ENCODE measurements at places on chromosomes 3 and 15. TPM values are rescaled to one million over a fixed set of nuclear protein-coding genes. Genes with fewer than 3 reads are reported as not detected.

- H3K4me3 ChIP-seq, result no peak overlapping the region
- H3K4me1 ChIP-seq, result no peaks in the 10 kb centered on the region
- no peaks in the 10 kb centered on the region for H3K27me3 ChIP-seq
- H3K36me3 ChIP-seq, result no peaks in the 10 kb centered on the region
- DNase-seq, result no peak
Observed at GRCh38 chr3:43190670-43191069, 84.8 kb upstream of the POMGNT2 start.

GRCh38 chr3:194231929-194232832, 96.2 kb downstream of the HES1 start:
- H3K27ac ChIP-seq, result no peak overlapping the region
- H3K27me3 ChIP-seq, result no peaks in the 10 kb centered on the region
- H3K4me3 ChIP-seq, result no peak overlapping the region
- H3K36me3 ChIP-seq, result no peaks in the 10 kb centered on the region
- H3K4me1 ChIP-seq, result peaks cover 9% of the 10 kb centered on the region
- no peak for DNase-seq

DNA sequence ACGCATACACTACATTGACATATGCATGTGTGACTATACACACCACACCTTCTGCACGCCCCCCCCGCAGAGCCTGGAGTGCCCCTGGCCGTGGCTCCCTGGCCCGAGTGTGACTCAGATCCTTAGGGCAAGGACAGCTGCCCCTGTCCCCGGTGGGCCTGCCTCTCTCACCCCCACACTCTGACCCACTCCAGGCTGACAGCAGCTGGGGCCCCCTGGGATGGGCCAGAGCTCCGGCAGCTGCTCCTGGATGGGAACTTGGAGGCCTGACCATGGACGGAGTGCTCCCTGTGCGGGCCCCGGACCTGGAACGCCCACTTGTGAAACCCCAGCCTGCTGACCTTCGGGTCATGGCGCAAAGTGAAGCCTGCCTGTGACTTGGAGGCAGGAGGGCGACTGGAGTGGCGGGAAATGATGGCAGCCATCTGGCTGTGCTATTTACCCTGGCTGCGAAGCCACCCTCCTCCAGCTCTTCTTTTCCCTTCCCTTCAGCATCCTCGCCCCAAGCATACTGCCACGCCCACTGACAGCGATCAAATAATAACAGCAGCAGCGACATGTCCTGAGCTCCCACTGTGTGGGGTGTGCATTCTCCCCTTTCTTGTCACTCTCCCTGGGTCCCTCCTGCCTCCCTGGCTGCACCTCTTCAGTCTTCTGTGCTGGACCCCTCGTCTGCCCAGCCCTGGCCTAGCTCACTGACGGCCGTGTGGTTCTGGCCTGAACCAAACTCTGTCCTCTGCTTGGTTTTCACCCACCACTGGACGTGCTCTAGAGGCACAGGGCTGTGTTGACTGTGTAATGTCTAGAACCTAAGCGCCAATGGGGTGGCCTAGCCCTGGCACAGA, 90.7 kb upstream of the MEF2A start:
- peaks cover 15% of the 10 kb centered on the region for H3K4me1 ChIP-seq
- H3K36me3 ChIP-seq, result no peaks in the 10 kb centered on the region
- no peak for DNase-seq
- no peaks in the 10 kb centered on the region for H3K27me3 ChIP-seq

DNA sequence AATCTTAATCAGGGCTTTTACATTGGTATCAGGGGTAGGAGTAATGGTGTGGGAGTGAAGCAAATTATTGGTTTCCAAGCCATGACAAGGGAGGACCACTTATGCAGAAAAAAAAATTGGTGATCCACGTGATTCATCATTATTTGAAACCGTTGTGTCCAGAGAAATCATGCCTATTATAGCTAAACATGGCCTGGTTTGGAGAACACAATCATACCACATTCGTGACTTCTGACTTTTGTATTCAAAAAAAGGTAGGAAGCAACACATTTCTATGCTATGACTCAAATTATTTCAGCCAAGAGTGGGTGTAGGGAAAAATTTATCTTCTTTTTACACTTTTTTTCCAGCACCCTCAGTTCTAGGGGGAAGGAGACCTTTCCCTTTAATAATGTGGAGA, 924.3 kb upstream of the GBE1 start:
- no peaks in the 10 kb centered on the region for H3K27me3 ChIP-seq
- peaks cover 6% of the 10 kb centered on the region for H3K4me1 ChIP-seq
- no peak for DNase-seq
- H3K27ac ChIP-seq, result no peak overlapping the region

SUSD5 gene
- 3.1 TPM for total RNA-seq

DNA sequence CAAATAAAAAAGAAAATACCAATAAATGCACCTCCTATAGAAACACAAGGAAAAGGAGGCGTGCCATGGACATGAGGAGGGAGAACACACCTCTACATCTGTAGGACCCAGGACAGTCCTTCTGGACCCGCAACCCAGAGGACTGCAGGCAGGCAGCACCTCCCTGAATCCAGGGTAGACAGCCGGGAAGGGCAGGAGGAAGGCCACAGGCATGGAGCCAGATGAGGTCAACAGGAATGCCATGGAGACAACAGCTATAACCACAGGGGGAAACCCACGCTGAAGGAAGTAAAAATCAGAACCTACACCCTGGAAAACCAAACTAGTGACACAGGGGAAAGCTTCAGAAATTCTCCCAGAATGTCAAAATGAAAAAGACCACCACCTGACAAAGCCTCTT, 248.8 kb upstream of the NSMCE3 start:
- H3K27me3 ChIP-seq, result no peaks in the 10 kb centered on the region
- no peaks in the 10 kb centered on the region for H3K4me1 ChIP-seq
- no peak overlapping the region for H3K27ac ChIP-seq
- DNase-seq, result no peak
- H3K4me3 ChIP-seq, result no peak overlapping the region
- H3K36me3 ChIP-seq, result no peaks in the 10 kb centered on the region

- H3K36me3 ChIP-seq, result no peaks in the 10 kb centered on the region
- H3K4me3 ChIP-seq, result no peak overlapping the region
- no peak overlapping the region for H3K27ac ChIP-seq
- H3K27me3 ChIP-seq, result peaks cover 3% of the 10 kb centered on the region
- no peaks in the 10 kb centered on the region for H3K4me1 ChIP-seq
Observed at GRCh38 chr15:78421238-78421965, 16.6 kb upstream of the IREB2 start.

DNA sequence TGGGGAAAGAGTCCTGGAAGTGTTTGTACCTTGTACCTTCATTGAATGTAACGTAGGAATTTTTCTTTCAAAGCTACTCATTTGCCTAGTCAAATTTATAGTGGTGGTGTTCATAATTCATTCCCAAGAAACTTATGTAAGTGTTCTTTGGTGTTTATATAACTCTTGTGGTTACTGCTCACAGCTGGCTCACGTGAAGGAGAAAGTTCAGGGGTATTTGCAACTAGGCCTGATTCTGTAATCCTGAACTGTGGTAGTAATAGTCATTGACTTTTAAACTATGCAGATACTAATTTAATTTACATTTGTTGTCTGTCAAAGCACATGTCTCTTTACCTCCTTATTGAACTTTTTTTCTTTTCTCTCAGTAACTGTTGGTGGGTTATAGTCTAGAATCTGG, 50.5 kb upstream of the TEX264 start:
- H3K27ac ChIP-seq, result no peak overlapping the region
- H3K4me3 ChIP-seq, result no peak overlapping the region
- H3K4me1 ChIP-seq, result no peaks in the 10 kb centered on the region
- no peaks in the 10 kb centered on the region for H3K36me3 ChIP-seq
- DNase-seq, result no peak

- no peak overlapping the region for H3K27ac ChIP-seq
- H3K4me1 ChIP-seq, result no peaks in the 10 kb centered on the region
- H3K4me3 ChIP-seq, result no peak overlapping the region
Observed at GRCh38 chr3:112667599-112667998, 26.7 kb upstream of the CCDC80 start.

DNA sequence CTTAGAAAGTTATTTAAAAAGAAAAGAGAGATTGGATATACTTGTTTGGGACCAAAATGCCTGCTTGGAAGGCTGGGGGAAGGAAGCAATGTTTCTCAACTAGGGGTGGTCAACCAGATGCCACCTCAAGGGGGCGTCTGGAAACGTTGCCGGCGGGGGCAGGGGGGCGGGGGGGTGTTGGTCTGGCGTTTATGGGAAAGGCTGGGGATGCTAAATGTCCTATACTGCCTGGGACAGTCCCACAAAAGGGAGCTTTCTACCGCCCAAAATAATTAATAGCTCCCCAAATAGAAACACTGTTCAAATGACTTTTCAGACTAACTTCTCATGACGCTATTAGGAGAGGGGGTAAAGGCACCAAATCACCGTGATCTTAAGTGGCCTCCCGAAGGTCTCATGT, 2.2 kb downstream of the POLG start:
- peaks cover 25% of the 10 kb centered on the region for H3K27me3 ChIP-seq
- peaks cover 10% of the 10 kb centered on the region for H3K4me1 ChIP-seq
- no peak overlapping the region for H3K27ac ChIP-seq
- DNase-seq, result peak; percentile 66
- peak overlapping the region; percentile 12 for H3K4me3 ChIP-seq
- peaks cover 7% of the 10 kb centered on the region for H3K36me3 ChIP-seq

DNA sequence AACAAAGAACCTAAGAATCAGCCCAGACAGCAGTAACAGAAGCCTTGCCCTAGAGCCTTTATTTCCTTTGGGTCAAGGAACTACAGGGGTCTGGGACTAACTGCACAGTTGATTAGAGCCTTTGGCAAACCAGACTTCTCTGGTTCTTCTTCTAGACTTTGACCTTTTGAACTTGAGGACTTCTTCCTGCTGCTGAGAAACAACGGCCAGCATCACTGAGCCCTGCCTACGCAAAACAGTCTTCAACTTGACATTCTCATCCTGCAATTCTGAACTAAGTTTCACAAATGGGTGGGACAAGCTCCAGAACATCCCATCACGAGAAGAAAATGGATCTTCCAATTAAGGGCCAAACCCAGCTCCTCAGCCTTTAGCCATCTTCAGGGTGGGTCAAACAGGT, 31.4 kb downstream of the CMTM6 start:
- no peak for DNase-seq
- no peaks in the 10 kb centered on the region for H3K36me3 ChIP-seq
- H3K4me1 ChIP-seq, result no peaks in the 10 kb centered on the region
- H3K4me3 ChIP-seq, result no peak overlapping the region
- no peak overlapping the region for H3K27ac ChIP-seq
- no peaks in the 10 kb centered on the region for H3K27me3 ChIP-seq

DNA sequence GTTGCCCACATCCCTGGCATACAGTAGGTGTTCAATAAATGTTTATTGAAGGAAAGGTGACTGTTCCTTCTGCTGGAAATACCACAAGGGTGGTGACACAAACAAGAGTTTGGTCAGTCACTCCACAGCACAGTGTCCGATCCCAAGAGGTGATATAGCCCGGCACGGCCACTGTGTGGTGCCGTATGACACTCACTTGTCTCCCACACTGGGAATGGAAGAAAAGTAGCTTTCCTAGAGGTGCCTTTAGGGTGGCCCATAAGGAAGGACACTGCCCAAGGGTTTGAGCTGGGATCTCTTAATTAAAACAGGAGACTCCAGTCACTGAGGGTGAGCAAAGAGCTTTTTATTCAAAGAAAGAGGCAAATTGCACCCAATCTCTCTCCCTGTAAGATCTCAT, 40.5 kb downstream of the TGM4 start:
- peak; percentile 50 for DNase-seq
- no peaks in the 10 kb centered on the region for H3K27me3 ChIP-seq
- no peaks in the 10 kb centered on the region for H3K36me3 ChIP-seq
- no peak overlapping the region for H3K4me3 ChIP-seq
